AG20443 (cell line): ENCODE measurements at places on chromosomes 1 and 21.

DNA sequence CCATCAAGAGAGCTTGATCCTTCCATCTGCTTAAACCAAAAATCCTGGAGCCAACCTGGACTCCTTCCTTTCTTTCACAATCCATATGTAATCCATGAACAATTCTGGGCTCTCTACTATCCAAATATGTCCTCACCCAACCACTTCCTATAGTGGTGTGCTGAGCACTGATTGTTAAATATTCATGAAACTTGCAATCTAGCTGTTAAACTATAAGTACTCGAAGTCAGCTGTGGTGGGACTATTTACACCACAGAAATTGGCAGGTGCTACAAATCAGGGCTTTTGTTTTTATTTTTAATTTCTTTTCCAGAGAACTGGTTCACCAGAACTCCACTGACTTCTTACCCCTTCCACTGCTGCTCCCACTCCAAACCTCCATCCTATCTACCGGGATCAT lies 57.2 kb upstream of the KCND3 start:
- no peak for DNase-seq

DNA sequence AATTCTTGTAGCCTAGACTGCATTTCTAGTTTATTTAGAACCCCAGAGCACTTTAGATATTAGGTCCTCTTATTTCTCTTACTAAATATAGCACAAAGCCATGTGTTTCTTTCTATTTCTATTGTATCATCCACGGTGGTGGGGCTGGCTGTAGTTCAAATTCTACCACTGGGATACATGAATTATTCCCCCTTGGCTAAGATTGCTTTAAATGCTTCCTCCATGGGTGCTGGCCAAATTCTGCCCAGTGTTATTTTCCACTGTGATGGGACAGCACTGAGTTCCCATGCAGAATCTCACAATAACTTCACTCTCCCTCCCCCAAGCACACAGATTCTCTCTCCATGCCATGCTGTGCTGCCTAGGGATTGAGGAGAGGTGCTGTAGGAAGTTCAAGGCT lies 41.5 kb upstream of the GBP6 start:
- DNase-seq: no peak

DNA sequence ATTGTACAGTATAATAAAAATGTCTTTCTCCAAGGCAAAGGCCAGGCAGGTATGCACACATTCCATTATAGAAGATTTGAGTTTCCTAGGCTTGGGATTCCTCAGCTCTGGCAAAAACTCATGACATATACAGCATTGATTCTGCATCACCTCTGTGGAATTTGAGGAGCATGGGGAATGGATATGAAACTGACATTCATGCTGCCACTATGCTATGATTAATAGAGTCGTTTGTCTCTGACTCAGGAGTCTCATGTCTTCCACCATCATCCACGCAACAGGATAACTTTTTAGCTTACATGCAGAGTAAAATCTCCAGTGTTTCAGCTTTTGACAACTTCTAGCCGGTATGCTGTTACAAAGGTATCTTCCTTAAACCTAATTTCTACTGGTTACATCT lies 49.8 kb upstream of the ADORA3 start:
- peak; percentile 74 for DNase-seq

DNA sequence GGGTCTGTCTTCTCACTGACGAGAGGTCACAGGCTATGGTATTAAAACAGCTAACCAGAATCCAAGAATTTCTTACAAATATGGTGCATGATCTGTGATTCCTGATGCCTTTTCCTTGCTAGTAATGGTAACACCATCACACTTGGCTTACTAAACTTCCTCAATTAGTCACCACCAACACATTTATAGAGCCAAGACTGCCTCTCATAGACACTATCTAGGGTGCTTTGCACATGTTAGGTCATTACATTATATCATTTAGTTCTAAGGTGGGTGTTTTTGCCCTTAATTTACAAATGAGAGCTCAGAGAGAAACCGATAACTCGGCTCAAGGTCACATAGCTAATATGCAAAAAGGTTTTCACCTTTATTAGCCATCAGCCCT lies 8.7 kb downstream of the KIF21B start:
- no peak for DNase-seq

GRCh38 chr1:211687462-211688215 lies 12.2 kb upstream of the NEK2 start:
- DNase-seq: no peak

- no peak for DNase-seq
These were observed 299.1 kb downstream of the HHAT start for GRCh38 chr1:210627755-210628154.

GRCh38 chr1:157505481-157506272 lies 46.6 kb downstream of the FCRL5 start:
- DNase-seq: peak; percentile 81

DNA sequence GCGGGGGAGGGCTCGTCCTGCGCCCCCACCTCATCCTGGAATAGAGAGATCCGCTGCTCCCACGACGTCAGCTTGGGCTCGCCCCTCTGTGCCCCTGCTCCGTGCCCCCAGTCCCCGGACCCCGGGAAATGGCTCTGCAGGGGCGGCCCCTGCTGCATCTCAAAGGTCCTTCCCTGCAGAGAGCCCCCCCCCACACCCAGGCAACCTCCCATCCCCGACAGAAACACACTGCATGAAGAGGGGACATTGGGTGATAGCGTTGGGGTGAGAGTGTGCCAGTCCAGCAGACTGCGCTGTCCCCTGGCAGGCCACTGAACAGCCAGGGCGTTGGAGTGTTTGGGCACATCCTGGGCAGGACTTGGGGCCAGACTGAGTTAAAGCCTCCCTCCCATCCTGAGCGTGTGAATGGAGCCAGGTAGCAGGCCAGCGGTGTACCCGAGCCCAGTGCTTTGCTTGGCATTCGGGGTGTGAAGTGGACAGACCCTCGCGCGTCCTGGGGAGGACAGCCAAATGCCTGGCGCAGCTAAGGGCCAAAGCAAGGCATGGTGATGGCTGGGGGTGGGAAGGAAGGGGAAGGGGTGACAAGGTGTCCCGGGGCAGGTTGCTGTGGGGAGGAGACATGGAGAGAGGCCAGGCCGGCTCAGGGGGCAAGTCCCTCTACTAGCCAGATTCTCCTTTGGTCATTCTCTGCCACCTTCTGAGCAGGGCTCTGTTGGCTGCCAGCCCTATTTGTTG lies 633 bp upstream of the ETNK2 start:
- no peak for DNase-seq

GRCh38 chr1:24928689-24929397 lies 1.2 kb downstream of the RUNX3 start:
- peak; percentile 52 for DNase-seq
